Glutamatergic neuron (in vitro differentiated cells): ENCODE measurements at places on chromosomes 4 and X.
A peak's percentile ranks its signal among the peaks of the same experiment; 100 is the strongest.

DNA sequence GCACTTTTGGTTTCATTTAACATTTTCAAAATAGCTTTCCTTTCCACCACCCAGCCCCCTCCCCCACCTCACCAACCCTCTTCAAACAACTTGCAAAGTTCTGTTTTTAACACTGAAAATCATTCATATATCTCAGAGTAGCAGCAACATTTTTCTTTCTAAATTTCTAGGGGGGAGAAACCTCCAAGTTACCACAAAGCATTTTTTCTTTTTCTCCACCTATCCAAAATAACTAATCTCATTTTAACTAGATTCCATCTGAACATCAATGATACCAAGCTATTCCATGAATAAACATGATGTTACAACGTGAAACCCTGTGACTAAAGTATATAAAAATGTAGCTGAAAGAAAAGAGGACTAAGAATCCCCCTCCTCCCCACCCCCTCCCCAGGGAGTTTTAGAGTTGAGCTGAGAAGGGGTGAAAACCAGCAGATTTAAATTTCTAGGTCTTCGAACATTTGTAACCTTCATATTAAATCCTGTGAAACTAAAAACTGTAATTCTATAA is 5.2 kb downstream of the LDB2 start:
- H3K4me3 ChIP-seq, result no peak overlapping the region
- H3K4me1 ChIP-seq, result peaks cover 25% of the 10 kb centered on the region
- H3K27me3 ChIP-seq, result peaks cover 2% of the 10 kb centered on the region
- no peak for DNase-seq

- no peak overlapping the region for H3K4me3 ChIP-seq
- H3K36me3 ChIP-seq, result no peaks in the 10 kb centered on the region
- H3K4me1 ChIP-seq, result no peaks in the 10 kb centered on the region
- peaks cover 2% of the 10 kb centered on the region for H3K27me3 ChIP-seq
- no peak for DNase-seq
These were observed 24.2 kb upstream of the PPM1K start for GRCh38 chr4:88308587-88308986.

DNA sequence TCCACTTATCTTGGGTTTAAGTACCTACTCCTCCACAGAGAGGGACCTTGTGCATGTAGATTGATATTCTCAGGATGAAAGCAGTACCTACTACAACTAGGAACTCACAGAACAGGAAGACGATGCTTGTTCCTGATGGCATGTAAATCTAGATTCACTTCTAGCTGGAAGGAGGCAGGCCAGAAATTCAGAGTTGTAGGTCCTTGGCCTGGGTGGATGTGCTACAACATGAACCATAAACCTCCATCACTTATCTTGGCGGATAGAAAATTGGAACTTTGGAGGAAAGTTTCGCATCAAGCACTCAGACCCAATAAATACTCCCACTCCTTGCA is 9.3 kb upstream of the SMIM20 start:
- H3K27me3 ChIP-seq, result peaks cover 11% of the 10 kb centered on the region
- DNase-seq, result no peak
- no peak overlapping the region for H3K4me3 ChIP-seq
- peaks cover 10% of the 10 kb centered on the region for H3K4me1 ChIP-seq
- no peak overlapping the region for H3K27ac ChIP-seq

- H3K36me3 ChIP-seq, result no peaks in the 10 kb centered on the region
- no peaks in the 10 kb centered on the region for H3K27me3 ChIP-seq
- H3K4me1 ChIP-seq, result no peaks in the 10 kb centered on the region
These were observed 184.0 kb downstream of the ARHGAP24 start for GRCh38 chr4:85658766-85659439.

- peaks cover 13% of the 10 kb centered on the region for H3K36me3 ChIP-seq
- H3K27me3 ChIP-seq, result no peaks in the 10 kb centered on the region
These were observed 15.1 kb upstream of the DCLK2 start for GRCh38 chr4:150063128-150063527.

DNA sequence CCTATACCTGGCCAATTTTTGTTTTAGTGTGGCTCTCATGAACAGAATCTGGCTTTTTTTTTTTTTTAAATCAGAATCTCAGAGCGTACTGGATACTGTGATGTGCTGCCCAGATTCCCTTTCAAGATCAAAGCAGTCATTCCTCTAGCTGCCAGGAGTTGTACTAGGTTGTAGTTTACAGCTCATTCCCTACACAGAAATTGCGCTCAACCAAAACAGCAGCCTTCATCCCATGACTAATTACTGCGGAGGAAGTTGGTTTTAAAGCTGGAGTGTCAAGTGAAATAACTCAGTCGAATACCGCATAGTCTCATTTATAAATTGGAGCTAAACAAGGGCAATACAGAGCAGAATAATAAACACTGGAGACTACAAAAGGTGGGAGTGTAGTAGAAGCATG is 12.2 kb upstream of the TMPRSS11B start:
- H3K4me1 ChIP-seq, result no peaks in the 10 kb centered on the region
- no peaks in the 10 kb centered on the region for H3K36me3 ChIP-seq
- H3K27me3 ChIP-seq, result no peaks in the 10 kb centered on the region
- no peak overlapping the region for H3K4me3 ChIP-seq
- no peak overlapping the region for H3K27ac ChIP-seq

GRCh38 chr4:67531379-67531962 is 13.8 kb downstream of the CENPC start:
- H3K27me3 ChIP-seq, result no peaks in the 10 kb centered on the region
- H3K4me1 ChIP-seq, result peaks cover 12% of the 10 kb centered on the region
- H3K36me3 ChIP-seq, result peaks cover 9% of the 10 kb centered on the region
- no peak overlapping the region for H3K4me3 ChIP-seq
- no peak for DNase-seq

DNA sequence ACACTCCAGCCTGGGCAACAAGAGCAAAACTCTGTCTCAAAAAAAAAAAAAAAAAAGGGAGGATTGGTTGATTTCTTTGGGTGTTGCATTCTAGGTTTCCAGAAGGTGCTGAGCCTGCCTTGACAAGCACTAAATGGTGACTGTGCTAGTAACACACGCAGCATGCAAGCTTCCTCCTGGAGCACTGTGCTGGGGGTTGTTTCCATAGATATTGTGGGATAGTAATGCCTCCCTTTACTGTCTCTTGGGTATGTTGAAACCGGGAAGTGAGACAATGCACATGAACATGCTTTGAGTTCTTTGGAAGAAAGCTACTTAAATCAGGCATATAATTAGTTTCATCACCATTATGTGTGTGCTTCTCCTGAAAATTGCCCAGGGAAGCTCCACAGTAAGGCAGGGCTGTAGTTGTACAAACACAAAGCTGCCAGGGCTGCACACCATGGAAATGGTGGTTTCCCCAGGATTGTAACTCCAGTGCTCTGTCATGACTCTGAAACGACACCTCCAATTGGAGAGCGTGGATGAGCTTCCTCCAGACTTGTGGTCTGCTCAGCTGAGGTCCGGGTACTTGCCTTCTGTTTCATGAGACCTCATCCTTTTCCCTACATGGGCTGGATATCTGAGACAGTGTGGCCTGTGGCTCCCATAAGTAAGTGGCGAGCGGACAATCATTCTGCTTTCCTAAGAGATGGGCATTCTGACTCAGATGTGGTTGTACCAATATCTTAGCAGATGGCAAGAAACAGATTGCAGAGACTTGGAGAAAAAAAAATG is 31.5 kb upstream of the STOX2 start:
- no peaks in the 10 kb centered on the region for H3K36me3 ChIP-seq
- no peak overlapping the region for H3K4me3 ChIP-seq
- no peak overlapping the region for H3K27ac ChIP-seq
- DNase-seq, result no peak
- no peaks in the 10 kb centered on the region for H3K4me1 ChIP-seq
- no peaks in the 10 kb centered on the region for H3K27me3 ChIP-seq

DNA sequence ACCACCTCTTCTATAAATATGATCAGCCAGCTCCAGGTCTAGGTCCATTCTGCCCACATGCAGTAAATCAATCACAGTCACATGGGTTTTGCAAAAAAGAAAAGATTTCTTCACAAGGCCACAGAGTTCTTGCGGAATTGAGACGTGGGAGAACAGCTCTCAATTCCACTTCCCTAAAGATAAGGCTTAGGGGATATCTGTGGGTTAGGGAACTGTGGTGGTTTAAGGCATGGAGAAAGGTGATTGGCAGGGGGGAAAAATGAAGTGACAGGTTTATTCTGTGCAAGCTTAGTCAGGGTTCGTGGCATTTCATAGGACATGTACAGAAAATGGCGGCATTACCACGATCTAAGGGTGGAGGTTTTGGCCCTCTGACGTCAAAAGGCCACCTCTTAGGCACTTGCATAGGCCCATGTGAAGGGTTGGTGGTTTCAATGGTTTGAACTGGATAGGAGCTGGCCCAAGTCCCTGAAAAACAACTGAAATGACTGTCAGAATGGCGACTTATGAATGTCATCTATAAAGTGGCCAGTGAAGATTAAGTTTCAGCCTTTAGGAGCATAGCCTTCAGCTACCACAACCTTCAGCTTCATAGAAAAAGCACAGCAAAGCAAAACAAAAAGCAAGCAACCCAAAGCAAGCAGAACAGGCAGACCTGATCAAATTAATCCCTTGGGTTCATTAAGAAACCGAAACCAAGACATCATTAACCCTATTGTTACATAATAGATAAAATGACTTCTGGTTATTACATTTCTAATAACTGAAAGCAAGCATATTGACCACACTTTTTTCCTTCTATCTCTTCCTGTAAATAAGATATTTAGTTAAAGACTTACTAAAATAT is 289.8 kb upstream of the SFRP2 start:
- peaks cover 6% of the 10 kb centered on the region for H3K4me1 ChIP-seq
- H3K4me3 ChIP-seq, result no peak overlapping the region
- H3K36me3 ChIP-seq, result no peaks in the 10 kb centered on the region
- no peak overlapping the region for H3K27ac ChIP-seq

GRCh38 chrX:135688137-135688536 is 25.3 kb upstream of the CT45A1 start:
- no peaks in the 10 kb centered on the region for H3K36me3 ChIP-seq
- no peaks in the 10 kb centered on the region for H3K4me1 ChIP-seq
- no peaks in the 10 kb centered on the region for H3K27me3 ChIP-seq
- H3K27ac ChIP-seq, result no peak overlapping the region
- H3K4me3 ChIP-seq, result no peak overlapping the region

- no peak overlapping the region for H3K4me3 ChIP-seq
- no peak for DNase-seq
- H3K27me3 ChIP-seq, result no peaks in the 10 kb centered on the region
- H3K4me1 ChIP-seq, result no peaks in the 10 kb centered on the region
- H3K36me3 ChIP-seq, result no peaks in the 10 kb centered on the region
These were observed 305.7 kb upstream of the SLIT2 start for GRCh38 chr4:19945979-19946380.

GRCh38 chr4:62898115-62898514 is 1511.1 kb downstream of the TECRL start:
- no peaks in the 10 kb centered on the region for H3K4me1 ChIP-seq
- no peak overlapping the region for H3K27ac ChIP-seq
- H3K4me3 ChIP-seq, result no peak overlapping the region
- DNase-seq, result no peak

DNA sequence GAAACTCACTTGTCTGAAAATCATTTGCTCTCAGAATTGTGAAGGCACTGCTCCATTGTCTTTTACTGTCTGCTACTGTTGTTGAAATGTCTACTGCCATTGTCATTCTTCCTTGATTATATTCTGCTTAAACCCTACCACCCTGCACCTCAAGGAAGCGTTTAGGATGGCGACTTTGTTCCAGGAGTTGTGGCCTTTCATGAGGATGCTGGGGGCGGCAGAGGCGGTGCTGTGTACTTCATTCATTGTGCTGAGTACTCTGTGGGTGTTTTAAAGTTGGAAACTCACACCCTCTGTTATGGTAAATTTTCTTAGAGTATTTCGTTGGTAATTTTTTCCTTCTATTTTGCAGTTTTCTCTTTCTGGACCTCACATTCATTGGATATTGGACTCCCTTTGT is 258.9 kb downstream of the TENM3 start:
- DNase-seq, result no peak
- peaks cover 44% of the 10 kb centered on the region for H3K4me1 ChIP-seq
- H3K27ac ChIP-seq, result no peak overlapping the region
- peaks cover 4% of the 10 kb centered on the region for H3K27me3 ChIP-seq
- H3K4me3 ChIP-seq, result no peak overlapping the region
- no peaks in the 10 kb centered on the region for H3K36me3 ChIP-seq

DNA sequence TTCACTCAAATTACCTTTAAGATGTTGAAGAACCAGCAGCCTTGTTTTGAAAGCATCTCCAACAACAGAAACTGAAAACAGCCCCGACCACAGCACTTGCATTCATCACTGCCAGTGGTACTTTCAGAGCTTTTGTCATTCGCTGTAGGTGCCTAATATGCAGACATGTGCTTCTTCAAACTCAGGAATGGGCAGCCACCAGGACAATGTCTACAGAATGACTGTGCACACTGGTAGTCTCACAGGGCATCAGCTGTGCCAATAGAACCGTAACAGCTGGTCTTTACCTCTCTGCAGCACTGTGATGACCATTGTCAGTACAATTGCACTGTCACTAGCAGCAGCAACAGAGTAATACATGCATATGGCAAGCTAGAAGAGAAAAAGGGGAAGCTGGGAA is 1149.7 kb downstream of the STPG2 start:
- peaks cover 10% of the 10 kb centered on the region for H3K4me1 ChIP-seq
- no peak for DNase-seq
- no peaks in the 10 kb centered on the region for H3K27me3 ChIP-seq

GRCh38 chrX:66046612-66047235 is 6.8 kb upstream of the VSIG4 start:
- H3K4me1 ChIP-seq, result no peaks in the 10 kb centered on the region
- H3K36me3 ChIP-seq, result no peaks in the 10 kb centered on the region
- DNase-seq, result no peak
- no peaks in the 10 kb centered on the region for H3K27me3 ChIP-seq

DNA sequence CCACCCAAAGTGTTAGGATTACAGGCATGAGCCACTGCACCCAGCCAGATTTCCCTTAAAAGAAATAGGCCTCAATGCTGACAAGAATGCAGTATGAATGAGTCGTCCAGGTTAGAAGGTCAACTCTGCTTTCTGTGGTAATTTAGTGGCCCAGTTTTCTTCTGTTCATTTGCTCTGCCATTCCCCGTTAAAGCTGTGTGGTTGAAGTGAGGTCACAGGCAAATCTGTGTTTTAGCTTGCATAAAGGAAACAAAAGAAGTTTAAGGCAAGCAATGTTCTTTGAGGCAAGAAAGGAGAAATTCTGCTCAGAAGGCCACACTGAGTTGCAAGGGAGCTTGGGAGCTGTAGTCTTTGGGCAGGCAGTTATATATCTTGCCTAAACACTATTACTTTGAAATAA is 176.8 kb downstream of the LARP7 start:
- H3K4me3 ChIP-seq, result no peak overlapping the region
- no peaks in the 10 kb centered on the region for H3K36me3 ChIP-seq
- DNase-seq, result no peak
- peak overlapping the region; percentile 69 for H3K27ac ChIP-seq

DNA sequence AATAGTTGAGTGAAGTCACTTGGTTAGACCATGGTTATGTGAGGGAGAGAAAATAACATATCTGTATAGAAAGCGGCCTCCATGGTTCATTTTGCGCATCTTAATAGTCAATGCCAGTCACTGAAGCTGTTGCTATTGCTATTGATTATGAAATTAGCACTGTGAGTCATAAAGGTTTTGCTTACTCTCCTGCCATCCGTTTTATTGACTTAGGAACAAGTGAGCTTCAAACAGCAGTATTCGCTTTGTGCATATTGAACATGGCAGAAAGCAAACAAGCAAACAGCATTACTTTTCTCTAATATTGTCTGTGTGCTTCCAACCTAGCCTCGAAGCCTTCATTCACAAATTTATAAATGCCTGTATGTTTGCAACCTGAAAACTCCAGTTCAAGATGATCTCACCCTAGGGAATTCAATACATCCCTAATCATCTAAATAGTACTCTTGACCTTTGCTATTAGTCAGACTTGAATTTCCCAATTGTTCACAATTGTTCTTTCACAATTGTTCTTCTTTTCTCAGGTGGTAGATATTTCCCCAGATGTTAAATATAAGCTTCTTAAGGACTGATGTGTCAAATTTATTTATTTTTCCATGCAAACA is 55.9 kb upstream of the GABRA2 start:
- DNase-seq, result no peak
- no peaks in the 10 kb centered on the region for H3K36me3 ChIP-seq
- H3K27ac ChIP-seq, result no peak overlapping the region
- H3K4me3 ChIP-seq, result no peak overlapping the region
